Heart right ventricle (tissue), 16 donors: ENCODE measurements at places on chromosomes 11 and 22. TPM values are rescaled to one million over a fixed set of nuclear protein-coding genes. Genes with fewer than 3 reads are reported as not detected.

C11orf71 gene
- 11.3 TPM for total RNA-seq

MS4A3 gene
- not detected for total RNA-seq

SELENOH gene
- 69.8 TPM for total RNA-seq

OR8D1 gene
- total RNA-seq = not detected

OR52J3 gene
- total RNA-seq = not detected

OR5A1 gene
- not detected for total RNA-seq

NDUFS8 gene
- 492 TPM for total RNA-seq

LARGE2 gene
- not detected for total RNA-seq

RIMBP3B gene
- 0.07 TPM for total RNA-seq

KCNK4 gene
- not detected for total RNA-seq

MYOD1 gene
- total RNA-seq = not detected
